ENCODE measurements at places on chromosomes 1 and 21.

- DNase-seq: no peak
Measured at GRCh38 chr1:53431805-53432565, 27.2 kb upstream of the DMRTB1 start.

DNA sequence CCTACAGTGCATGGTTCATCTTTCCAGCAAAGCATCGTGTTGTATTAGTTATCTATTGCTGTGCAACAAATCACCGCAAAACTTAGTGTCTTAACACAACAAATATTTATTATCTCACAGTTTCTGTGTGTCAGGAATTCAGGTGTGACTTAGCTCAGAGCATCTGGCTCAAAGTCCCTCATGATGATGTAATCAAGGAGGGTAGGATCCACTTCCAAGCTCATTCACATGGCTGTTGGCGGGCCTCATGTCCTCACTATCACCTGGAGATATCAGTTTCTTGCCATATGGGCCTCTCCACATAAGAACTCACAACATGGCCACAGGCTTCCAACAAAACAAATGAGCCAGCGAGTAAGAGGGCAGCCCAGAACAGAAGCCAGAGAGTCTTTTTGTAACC is 135.6 kb upstream of the GJB5 start:
- DNase-seq: peak; percentile 83

GRCh38 chr1:243420946-243421685 is 165.3 kb downstream of the SDCCAG8 start:
- no peak for DNase-seq

GRCh38 chr1:70963374-70963773 is 84.2 kb downstream of the PTGER3 start:
- no peak for DNase-seq

DNA sequence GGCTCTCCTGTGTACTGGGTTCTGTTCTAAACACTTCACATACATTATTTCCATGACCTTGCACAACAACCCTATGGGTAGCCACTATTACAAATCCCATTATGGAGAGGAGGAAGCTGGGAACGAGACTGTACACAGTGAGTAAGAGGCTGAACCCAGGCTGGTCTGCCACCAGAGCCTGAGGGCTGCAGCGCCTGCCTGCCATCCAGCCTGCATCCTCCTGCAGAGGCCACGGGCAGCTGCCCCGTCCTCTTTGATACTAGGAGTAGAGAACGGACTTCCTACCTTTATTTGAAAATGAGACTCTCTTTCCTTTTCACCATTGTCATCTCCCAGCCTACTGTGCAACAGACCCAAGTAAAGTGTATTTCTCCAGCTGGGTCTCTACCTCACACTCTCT is 370.0 kb downstream of the HHAT start:
- DNase-seq: no peak

- DNase-seq: no peak
Measured at GRCh38 chr1:203426870-203427269, 48.7 kb upstream of the PRELP start.

DNA sequence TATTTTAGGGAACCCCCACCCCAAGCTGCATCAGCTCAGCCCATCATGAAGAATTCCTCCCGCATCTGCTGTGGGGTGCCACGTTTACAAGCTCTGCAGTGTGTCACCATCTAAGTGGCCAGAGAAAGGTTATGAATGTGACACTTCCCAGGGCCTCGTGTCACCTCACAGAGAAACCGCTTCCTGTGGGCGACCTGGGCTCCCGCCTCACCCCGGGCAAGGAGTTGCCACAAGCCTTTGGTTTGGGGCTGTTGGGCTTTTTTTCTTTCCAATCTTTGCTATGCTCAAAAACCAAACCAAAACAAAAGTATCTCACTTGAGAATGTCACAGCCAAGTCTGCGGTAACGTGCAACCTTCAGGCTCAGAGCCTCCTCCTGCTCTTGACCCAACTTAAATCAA is 82.1 kb upstream of the ARHGEF16 start:
- no peak for DNase-seq

DNA sequence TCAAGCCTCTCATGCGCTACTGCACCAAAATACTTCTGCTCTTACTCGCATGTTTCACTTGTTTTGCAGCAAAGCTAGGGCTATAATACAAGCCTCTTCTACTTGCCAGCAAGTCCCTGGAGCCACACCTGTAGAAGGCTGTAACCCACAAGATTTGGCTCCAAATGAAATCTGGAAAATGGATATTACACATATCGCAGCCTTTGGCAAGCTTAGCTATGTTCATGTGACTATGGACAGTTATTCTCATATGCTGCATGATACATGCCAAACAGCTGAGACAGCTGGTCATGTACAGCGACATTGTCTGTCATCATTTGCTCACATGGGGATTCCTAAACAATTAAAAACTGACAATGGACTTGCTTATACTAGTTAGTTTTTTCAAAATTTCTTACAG is 270.3 kb downstream of the COL11A1 start:
- no peak for DNase-seq

DNA sequence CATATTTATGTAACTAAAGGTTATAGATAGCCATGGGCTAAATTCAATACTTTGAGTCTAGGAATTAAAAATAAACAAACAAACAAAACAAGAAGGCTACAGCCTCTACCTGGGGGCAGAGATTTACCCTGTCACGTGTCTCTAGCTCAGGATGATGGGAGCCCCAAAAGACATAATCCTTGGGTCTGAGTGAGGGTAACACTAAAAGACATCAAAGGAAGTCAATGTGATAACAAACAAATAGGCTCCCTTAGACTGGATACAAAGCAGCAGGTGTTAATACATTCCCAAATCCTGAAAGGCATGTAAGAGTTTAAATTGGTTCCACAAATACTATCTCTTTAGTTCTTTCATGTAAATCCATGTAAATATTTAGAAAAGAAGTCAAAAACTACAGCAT is 10.7 kb downstream of the MYSM1 start:
- no peak for DNase-seq

GRCh38 chr1:85406887-85407533 is 57.9 kb downstream of the DDAH1 start:
- no peak for DNase-seq

GRCh38 chr1:12447849-12448312 is 170.1 kb downstream of the DHRS3 start:
- DNase-seq: no peak

GRCh38 chr1:33402206-33402605 is 28.7 kb downstream of the PHC2 start:
- DNase-seq: no peak

GRCh38 chr1:90340606-90341005 is 345.7 kb downstream of the ZNF326 start:
- DNase-seq: no peak

DNA sequence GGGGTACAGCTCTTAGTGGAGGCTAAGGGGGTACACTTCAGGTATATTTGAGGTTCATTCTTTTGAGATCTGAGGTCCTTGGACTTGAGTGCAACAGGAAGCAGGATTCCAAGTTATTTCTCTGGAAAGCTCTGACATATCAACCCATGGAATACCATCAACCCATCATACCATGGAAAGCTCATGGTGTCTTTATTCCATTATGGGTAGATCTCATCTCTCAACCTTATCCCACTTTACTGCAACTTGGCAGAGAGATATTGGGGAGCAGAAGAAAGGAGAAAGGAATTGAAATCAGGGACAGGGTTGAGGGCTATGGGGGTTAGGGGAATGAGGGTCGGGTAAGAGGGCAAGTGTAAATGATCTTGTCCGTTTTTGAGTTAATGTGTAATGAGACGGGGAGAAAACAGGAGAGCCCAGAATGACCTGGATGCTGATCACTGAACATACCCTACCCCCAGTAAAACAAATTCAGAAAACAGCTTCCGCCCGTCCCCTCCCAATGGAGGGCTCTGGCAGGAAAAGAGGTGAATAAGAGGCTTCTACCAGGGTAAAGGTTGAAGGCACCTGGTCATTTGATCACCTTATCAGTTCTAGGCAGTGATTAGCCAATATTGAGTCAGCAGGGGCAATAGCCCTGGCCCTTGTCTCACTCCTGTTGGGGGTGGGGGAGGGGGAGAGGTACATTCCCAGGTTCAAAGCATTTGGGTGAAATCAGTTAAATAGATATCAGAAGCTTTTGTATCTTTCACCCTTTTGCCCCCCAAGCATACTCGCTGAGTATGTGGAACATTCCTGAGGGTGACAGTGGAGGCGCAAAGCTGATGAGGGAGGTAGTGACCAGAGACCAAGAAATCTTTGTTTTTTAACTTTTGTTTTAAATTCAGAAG is 622 bp upstream of the APOA2 start:
- DNase-seq: no peak

GRCh38 chr21:15932726-15933125 is 202.9 kb downstream of the USP25 start:
- no peak for DNase-seq

- peak; percentile 76 for DNase-seq
Measured at GRCh38 chr1:96259399-96259798, 462.2 kb upstream of the PTBP2 start.

- no peak for DNase-seq
Measured at GRCh38 chr1:12188115-12188514, 21.3 kb downstream of the TNFRSF1B start.

DNA sequence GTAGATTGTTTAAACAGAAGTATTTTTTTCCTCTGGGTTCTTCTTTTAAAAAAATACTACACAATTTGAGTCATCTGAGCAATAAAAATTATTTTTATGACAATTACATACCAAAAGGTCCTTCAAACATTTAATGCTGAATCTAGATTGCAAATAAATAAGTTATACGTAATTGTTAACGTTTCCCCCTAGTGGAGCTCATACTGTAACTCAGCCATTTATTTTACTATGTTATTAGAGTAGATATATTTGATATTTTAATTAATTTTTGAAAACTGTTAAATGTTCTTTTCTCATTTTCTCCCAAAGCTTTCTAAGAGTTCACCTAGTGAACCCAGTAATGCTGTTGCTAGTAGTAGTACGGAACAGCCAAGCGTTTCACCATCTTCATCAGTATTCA is 33.5 kb downstream of the ZMYM1 start:
- no peak for DNase-seq

- no peak for DNase-seq
Measured at GRCh38 chr1:154182344-154183045, 9.4 kb downstream of the TPM3 start.

DNA sequence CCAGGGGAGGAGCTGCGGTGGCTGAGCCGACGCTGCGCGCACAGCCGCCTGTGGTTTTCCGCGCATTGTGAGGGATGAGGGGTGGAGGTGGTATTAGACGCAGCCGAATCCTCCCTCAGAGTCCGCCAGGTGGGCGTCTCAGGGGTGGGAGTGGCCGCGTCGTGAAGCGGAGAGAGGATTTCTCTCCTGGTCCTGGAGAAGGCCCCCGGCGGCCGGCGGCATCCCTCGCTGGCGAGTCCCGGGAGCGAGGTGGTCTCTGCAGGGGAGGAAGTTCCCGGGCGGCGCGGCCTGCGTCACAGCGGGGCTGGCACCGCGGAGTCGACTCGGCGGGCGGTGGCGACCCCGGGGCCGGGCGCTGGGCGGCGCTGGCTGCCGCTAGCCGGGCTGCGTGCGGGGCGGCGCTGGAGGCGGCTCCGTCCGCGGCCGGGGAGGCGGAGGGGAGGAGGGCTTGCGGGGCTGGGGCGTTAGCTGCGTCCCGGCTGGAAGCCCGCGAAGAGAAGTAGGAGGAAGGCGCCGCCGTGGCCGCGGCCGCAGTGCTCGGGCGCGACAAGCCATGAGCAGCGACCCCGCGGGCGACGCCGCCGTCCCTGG is at the start of gene LRRC8C:
LRRC8C (plus strand) TSS at position 464 of the 591 bp plus-strand sequence. CDS start 53,354 bp downstream, outside the sequence.
- DNase-seq: peak; percentile 74

DNA sequence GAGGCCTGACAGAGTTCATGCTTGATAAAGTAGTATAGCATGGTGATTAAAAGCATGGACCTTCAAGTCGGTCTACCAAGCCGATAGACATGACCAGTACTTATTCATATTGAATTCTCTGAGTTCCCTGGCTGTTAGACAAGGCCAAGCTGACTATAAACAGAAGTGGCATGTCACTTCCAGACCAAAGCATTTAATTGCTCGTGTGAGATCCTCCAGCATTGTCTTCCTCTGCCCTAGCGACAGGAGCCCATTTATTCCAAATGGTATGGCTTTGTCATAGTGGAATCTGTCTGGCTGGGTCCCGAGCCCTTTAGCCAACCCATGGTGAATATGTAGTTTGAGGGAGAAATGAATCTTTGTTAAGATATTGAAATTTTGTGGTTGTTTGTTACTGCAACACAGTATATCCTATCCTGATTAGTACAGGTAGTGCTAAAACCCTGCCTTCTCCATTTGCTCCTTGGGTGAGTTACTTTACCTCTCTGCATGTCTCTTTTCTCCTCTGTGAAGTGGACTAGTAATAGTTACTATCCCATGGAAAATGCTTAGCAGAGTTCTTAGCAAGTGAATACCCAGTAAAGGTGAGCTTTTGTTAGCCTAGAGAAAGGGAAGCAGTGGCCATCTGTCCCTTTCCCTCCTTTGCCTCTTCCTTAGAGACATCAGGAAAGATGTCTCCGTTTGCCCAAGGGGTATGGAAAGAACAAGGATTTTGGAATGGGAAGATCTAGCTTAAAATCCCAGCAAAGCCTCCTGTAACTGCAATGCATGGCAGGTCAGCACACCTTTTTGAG is 77.6 kb upstream of the CD1D start:
- DNase-seq: no peak

DNA sequence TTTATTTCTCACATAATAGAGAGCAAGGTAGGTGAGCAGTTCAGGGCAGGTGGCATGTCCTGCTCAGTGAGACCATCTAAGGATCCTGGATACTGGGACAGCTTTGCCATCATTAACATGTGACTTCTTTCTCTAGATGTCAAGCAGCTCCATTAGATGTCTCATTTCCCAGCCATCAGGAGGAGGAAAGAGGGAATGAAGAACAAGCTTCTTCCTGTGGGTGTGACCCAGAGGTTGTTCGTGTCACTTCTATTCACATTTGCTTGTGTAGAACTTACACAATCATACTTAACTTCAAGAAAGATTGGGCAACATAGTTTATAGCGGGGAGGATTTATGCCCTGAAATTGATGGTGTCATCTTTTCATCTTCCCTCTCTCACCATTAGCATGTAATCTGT is 169.2 kb upstream of the B3GALT2 start:
- DNase-seq: no peak

DNA sequence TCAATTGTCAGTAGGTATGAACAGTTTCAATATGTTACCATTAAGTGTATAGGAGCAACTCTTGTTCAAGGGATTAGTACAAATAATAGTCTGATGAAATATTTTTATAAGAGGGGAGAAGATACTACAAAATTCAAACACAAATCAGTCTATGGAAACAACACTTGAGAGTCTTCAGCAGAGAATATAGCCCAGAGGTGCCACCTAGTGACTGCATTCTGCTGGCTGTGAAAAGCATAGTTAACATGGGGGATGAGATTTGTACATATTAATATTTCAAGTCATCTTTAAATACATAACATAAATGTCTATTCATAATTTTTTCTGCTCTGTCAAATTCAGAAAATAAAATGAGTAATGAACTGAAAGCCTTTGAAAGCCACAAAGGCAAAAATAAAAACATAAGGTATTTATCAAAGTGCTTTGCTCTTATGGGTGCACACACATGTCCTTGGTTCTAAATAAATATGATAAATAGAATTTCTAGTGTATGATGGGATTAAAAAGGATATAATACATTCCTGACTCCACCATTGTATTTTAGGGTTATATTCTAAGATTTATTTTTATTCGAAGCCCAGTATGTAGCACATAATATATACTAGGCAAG is 440.9 kb upstream of the ZRANB2 start:
- no peak for DNase-seq

All from NCI-H524 (cell line).